ENCODE measurements at places on chromosomes 12 and 14.

DNA sequence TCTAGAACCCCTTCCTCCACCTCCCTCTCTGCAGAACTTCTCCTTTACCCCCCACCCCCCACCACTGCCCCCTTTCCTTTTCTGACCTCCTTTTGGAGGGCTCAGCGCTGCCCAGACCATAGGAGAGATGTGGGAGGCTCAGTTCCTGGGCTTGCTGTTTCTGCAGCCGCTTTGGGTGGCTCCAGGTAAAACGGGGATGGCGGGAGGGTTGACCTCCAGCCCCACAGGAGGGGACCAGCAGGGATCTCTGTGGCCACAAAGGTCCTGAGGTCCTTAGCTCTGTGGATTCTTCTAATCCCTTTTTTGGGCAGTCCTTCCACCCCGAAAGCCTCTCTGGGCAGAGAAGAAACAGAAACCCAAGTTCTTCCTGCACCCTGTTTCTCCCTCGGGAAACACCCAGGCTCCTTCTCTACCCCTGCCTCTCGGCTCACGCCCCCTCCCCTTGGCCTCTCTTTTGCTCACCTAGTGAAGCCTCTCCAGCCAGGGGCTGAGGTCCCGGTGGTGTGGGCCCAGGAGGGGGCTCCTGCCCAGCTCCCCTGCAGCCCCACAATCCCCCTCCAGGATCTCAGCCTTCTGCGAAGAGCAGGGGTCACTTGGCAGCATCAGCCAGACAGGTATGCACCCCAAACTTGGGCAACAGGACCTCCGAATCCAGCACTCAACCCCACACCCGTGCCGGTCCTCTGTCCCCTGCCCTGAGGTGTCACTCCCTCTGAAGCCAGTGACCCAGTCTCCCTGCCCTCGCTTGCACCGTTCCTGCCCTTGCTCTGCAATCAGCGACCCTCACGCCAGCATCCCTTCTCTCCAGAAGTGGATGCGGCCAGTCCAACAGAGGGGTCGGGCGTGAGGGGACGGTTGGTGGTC is 638 bp downstream of the LAG3 start:
- no peak for DNase-seq

GRCh38 chr14:26400373-26400772 is 197.5 kb downstream of the NOVA1 start:
- no peak for DNase-seq

- DNase-seq, result peak; percentile 98
These were observed at the start of gene HELB for GRCh38 chr12:66301944-66302826. HELB (plus strand) TSS chr12:66302493; CDS start chr12:66302604, 111 bp downstream.

GRCh38 chr14:56805992-56806727 is 4.1 kb downstream of the OTX2 start:
- peak; percentile 26 for DNase-seq
